ENCODE measurements at places on chromosomes 2 and 18.

DNA sequence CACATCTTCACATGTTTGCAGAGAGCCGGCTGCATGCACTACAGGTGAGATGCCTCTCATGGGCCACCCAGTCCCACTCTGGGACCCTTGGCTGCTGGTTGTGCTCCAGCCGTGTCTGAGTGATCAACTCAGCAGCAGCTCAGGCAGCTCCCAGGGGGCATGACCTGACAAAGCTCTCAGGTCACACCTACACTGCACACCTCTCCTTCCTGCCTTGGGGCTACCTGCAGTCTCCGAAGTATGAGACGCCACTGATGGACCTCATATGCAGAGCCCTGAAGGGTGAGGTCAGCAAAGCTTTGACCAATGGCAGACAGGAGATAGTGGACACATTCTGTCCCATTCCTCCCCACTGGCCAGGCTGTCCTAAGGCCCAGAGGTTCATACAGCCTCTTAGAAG, 51.4 kb downstream of the LBH start:
- no peak for DNase-seq

DNA sequence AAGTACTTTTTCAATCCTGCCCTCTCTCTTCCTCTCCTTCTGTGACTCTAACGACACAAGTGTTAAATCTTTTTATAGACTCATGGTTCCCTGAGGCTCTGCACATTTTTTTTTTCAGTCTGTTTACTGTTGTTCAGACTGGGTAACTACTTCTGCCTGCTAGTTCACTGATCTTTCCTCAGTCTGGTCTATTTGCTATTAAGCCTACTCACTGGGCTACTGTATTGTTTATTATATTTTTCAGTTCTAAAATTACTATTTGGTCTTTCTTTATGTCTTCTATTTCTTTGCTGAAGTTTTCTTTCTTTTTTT, 21.3 kb downstream of the PPP3R1 start:
- DNase-seq, result no peak

DNA sequence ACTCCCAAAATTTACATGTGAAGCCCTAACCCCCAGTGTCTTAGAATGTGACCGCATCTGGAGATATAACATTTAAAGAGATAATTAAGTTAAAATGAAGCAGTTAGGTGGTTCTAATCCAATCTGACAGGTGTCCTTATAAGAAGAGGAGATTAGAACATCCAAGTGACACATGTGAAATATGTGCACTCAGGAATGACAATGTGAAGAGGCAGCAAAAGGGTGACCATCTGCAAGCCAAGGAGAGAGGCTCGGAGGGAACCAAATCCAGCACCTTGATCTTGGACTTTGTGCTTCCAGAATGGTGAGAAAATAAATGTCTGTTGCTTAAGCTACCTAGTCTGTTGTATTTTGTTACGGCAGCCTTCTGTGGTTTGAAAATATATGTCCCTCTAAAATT, 165.4 kb downstream of the FIGN start:
- no peak for DNase-seq

GRCh38 chr2:71790226-71791060, 337.1 kb downstream of the DYSF start:
- DNase-seq, result no peak

GRCh38 chr2:10224734-10225133, 78.0 kb upstream of the HPCAL1 start:
- DNase-seq, result no peak

- DNase-seq, result no peak
Measured at GRCh38 chr2:2098458-2099167, 232.5 kb downstream of the MYT1L start.

GRCh38 chr18:49230326-49230725, 230.1 kb downstream of the DYM start:
- peak; percentile 4 for DNase-seq

Data from AG08395 (cell line).